ENCODE measurements at places on chromosomes 2 and 18.

GRCh38 chr2:188193230-188193629, 98.4 kb upstream of the GULP1 start:
- H3K36me3 ChIP-seq = no peaks in the 10 kb centered on the region
- DNase-seq = no peak
- H3K27ac ChIP-seq = no peak overlapping the region
- H3K27me3 ChIP-seq = peaks cover 2% of the 10 kb centered on the region
- H3K4me3 ChIP-seq = no peak overlapping the region
- no peaks in the 10 kb centered on the region for H3K4me1 ChIP-seq

DNA sequence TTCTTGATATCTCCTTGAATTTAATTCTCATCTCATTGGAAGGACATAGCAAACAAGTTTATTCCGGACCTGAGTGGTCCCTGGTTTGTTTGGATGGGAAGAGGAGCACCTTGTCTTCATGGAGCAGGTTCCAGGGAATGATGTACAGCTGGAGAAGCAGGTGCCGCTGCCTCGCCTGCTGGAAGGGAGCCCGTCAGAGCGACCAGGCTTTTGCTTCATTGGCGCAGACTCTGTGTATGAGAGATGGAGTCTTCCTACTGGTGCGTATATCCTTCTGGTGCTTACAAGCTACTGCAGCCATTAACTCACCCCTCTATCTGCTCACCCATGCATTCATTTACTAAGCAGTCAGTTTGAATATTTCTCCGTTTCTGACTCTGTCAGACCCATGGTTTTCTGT, 11.6 kb upstream of the ALLC start:
- DNase-seq = no peak
- peaks cover 10% of the 10 kb centered on the region for H3K4me1 ChIP-seq
- H3K4me3 ChIP-seq = no peak overlapping the region
- peaks cover 23% of the 10 kb centered on the region for H3K27me3 ChIP-seq
- no peak overlapping the region for H3K27ac ChIP-seq

DNA sequence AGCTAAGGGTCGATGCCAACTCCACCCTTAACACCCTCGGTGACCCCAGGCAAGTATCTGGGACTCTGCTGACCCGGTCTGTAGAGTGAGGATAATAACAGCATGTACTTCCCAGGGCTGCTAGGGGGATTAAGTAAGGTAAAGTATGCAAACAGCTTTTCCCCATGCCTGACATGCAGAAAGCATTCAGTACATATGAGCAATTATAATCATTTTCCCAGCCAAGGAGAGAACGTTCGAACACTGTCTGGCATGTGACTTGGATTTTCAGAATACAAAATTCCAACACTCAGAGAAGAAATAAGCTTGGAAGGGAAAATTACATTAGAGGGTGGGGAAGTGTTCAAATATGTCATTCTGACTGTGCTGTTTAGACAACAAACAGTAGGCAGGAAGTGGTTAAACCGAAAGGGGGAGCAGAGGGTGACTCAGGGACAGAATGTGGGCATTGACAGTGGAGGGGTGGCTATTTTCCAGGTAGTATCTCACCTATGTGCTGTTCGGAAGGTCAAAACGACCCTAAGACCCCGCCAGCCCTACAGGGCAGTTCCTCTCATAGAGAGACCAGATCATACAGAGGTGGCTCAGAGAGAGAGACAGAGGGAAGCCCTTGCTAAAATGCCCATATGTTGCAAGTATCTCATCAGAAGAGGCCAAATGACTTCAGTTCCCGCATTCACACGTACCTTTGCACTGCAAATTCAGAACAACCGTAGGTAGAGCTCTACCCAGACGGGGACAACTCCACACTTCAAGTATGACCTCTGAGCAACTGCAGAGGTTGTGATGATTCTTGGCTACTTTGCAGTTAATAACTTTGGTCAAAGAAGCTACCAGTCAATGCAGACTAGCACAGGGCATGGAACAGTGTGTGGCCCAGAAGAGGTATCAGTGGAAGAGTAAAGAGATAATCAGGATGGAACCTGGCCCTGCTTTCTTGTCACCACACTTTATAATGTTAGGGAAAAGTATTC, 14.8 kb downstream of the ASPRV1 start:
- no peak overlapping the region for H3K27ac ChIP-seq
- DNase-seq = no peak
- H3K36me3 ChIP-seq = peaks cover 4% of the 10 kb centered on the region
- H3K27me3 ChIP-seq = peaks cover 5% of the 10 kb centered on the region

DNA sequence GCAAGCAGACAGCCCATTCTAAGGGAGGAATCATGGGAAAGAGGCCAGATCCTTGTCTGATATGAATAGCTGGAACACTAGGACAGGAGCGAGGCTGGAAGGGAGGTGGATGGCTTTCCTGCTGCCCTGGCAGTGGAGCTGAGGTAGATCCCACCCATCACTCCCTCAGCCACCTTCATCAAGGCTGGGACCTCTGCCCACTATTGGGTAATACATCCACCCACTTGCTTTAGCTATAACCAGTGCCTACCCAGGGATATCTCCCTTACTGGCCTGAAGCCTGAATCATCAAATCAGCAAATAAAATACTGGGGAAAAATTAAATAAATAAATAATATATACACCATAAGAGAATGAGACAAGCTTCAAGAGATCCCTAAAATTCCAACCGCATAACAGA, 183.2 kb upstream of the KYNU start:
- no peak for DNase-seq
- H3K27ac ChIP-seq = no peak overlapping the region
- H3K4me1 ChIP-seq = peaks cover 18% of the 10 kb centered on the region
- H3K36me3 ChIP-seq = no peaks in the 10 kb centered on the region
- H3K27me3 ChIP-seq = no peaks in the 10 kb centered on the region
- no peak overlapping the region for H3K4me3 ChIP-seq

GRCh38 chr2:234555616-234556249, 58.9 kb upstream of the ARL4C start:
- H3K27me3 ChIP-seq = peaks cover 11% of the 10 kb centered on the region
- DNase-seq = no peak
- H3K36me3 ChIP-seq = peaks cover 7% of the 10 kb centered on the region
- no peaks in the 10 kb centered on the region for H3K4me1 ChIP-seq
- H3K27ac ChIP-seq = no peak overlapping the region
- H3K4me3 ChIP-seq = no peak overlapping the region

- H3K4me3 ChIP-seq = no peak overlapping the region
- H3K27ac ChIP-seq = peak overlapping the region; percentile 79
- peaks cover 3% of the 10 kb centered on the region for H3K27me3 ChIP-seq
- peaks cover 31% of the 10 kb centered on the region for H3K36me3 ChIP-seq
- no peak for DNase-seq
These were observed 31.6 kb upstream of the SNORC start for GRCh38 chr2:232838406-232838874.

DNA sequence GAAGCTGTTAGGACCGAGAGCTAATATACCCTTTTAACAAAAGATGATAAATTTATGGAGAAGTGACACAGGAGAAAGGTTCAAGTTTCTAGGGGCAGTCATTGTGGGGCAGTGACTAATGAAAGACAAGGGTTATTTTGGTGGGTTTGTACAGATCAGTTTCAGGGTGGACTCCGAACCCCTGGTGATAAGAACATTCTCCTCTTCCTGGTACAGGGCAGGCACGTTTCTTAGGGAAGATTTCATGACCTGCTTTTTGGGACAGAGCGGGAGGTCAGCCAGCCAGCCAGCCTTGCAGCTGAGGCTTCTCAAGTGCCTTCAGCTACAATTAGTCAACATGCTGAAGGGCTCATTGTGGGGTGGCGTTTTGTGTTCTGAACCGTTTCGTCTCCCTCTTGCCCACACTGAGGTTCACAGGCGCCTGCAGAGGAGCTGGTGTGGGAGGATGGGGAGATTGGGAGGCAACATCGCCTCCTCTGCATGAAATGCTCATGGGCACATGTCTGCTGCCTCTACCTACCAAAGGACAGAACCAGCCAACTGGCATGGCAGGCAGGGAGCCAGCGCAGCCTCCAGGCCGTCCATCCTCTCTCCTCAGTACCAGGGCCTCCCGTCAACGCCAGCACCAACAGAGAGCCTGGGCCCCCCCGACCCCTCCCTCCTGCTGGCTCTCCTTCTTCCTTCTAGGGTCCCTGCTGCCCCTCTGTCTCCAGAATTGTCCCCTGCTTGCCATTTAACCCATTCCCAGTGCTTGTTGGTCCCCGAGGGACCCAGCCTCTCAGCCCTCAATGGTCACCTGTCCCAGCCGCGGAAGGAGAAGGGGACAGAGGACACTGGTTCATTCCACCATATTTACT, 9.6 kb downstream of the CHMP1B start:
- H3K27me3 ChIP-seq = peaks cover 3% of the 10 kb centered on the region
- peaks cover 12% of the 10 kb centered on the region for H3K36me3 ChIP-seq
- H3K4me3 ChIP-seq = no peak overlapping the region
- DNase-seq = no peak
- H3K27ac ChIP-seq = peak overlapping the region; percentile 67

DNA sequence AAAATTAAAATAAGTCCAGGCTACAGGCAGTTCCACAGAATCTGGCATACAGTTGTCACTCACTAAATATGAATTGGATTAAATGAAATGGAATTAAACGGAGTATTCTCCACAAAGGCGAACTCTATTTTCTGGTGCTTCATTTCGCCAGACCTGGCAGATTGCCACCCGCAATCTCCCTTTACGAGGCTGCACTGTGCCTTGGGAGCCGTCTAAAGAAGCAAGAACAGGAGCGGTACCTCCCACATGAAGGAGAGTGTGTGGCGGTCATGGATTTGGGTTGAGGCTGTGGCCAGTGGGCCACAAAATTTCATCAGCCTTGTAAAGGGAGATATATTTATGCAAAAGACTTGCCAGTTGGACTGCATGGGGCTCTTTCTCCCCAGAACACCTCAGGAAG, 151.0 kb downstream of the OSR1 start:
- H3K27me3 ChIP-seq = peaks cover 1% of the 10 kb centered on the region
- H3K27ac ChIP-seq = no peak overlapping the region
- H3K4me1 ChIP-seq = peaks cover 12% of the 10 kb centered on the region
- DNase-seq = no peak
- no peaks in the 10 kb centered on the region for H3K36me3 ChIP-seq

- H3K36me3 ChIP-seq = no peaks in the 10 kb centered on the region
- no peaks in the 10 kb centered on the region for H3K4me1 ChIP-seq
- DNase-seq = no peak
- H3K27ac ChIP-seq = no peak overlapping the region
These were observed 34.0 kb downstream of the TMEM37 start for GRCh38 chr2:119465687-119466086.

GRCh38 chr2:178478130-178478438, 316 bp downstream of the FKBP7 start:
- DNase-seq = peak; percentile 5
- H3K4me3 ChIP-seq = peak overlapping the region; percentile 94
- peaks cover 5% of the 10 kb centered on the region for H3K27me3 ChIP-seq
- H3K36me3 ChIP-seq = no peaks in the 10 kb centered on the region
- H3K4me1 ChIP-seq = peaks cover 14% of the 10 kb centered on the region

DNA sequence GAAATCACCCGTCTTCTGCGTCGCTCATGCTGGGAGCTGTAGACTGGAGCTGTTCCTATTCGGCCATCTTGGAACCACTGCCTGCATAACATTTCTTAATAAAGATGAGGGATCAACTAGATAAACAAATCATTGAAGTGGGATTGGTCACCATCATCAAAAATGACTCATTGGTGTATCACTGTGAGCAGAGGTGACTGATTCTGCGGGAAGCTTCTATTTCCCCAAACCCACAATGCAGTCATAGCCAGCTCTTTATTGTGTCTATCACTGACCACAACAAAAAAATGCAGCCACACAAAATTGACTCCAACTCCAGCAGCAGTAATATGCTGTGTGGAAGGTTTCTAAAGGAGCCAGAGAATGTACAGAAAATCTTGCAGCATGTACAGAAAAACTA, 630.7 kb upstream of the HS6ST1 start:
- no peaks in the 10 kb centered on the region for H3K36me3 ChIP-seq
- H3K27ac ChIP-seq = no peak overlapping the region
- no peaks in the 10 kb centered on the region for H3K4me1 ChIP-seq
- H3K27me3 ChIP-seq = peaks cover 5% of the 10 kb centered on the region
- no peak for DNase-seq
- no peak overlapping the region for H3K4me3 ChIP-seq

DNA sequence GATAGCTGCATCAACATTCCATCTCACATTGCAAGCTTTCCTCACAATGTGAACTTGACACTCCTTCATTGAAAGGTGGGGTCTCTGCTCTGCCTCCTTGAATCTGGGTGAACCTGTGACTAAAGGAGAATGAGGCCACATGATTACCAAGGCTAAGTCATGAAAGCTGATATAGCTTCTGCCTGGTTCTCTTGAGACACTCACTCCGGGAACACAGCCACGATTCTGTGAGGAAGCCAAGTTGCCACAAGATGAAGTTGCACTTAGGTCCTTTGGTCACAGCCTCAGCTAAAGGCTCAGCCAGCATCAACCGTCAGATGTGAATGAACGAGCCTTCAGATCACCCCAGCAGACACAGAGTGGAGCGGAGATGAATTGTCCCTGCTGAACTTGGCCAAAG, 94.7 kb upstream of the FAM136A start:
- H3K27me3 ChIP-seq = peaks cover 2% of the 10 kb centered on the region
- H3K4me1 ChIP-seq = peaks cover 27% of the 10 kb centered on the region
- H3K36me3 ChIP-seq = peaks cover 7% of the 10 kb centered on the region
- no peak for DNase-seq
- no peak overlapping the region for H3K4me3 ChIP-seq

- no peak overlapping the region for H3K4me3 ChIP-seq
- no peaks in the 10 kb centered on the region for H3K4me1 ChIP-seq
- H3K27ac ChIP-seq = no peak overlapping the region
- no peaks in the 10 kb centered on the region for H3K27me3 ChIP-seq
- DNase-seq = no peak
These were observed 71.1 kb upstream of the SH3BP4 start for GRCh38 chr2:234880551-234881211.

DNA sequence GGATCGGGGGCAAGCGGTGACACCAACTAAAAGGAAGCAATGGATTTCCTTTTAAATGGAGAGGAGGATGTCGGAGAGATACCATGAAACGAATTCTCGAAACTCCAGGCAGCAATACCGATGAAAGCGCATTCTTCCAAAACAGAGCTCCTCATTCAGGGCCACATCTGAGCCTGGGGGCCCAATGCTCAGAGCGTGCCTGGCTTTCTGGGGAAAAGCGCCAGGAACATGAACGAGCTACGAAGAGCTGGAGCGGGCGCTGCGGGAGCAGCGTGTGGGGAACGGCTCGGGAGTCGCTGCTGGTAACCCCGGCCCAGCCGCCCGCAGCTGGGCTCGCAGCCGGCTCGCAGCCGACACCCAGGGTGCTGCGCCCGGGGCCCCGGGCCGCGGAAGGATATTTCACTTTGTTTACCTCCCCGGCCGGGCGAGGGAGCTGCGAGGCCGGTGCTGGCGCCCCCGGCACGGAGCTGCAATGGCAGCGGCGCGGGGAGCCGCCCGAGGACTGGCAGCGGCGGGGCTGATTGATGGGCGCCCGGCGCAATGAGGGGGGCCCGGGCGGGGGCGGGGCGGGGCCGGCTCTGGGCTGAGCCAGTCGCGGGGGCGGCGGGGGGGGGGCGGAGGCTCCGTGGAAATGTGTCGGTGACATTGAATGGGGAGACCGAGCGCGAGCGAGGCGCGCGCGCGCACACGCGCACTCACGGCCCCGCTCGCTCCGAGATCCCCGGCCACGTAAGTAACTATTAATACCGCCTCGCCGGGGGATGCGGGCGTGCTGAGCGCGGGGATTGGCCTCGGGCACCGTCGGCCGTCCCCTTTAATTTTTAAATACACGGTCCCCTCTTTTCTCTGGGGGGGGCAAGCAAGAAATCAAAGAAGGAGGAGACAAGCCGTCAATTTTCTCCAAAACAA, at the start of gene TRIB2:
TSS of gene TRIB2 (plus strand) at position 655 of the 909 bp plus-strand sequence. CDS start 1,372 bp downstream, outside the sequence.
- peak; percentile 81 for DNase-seq
- H3K4me1 ChIP-seq = peaks cover 24% of the 10 kb centered on the region
- H3K36me3 ChIP-seq = no peaks in the 10 kb centered on the region
- peak within 1 kb of the TSS; percentile 95 for H3K4me3 ChIP-seq
- peaks cover 17% of the 10 kb centered on the region for H3K27me3 ChIP-seq

GRCh38 chr2:15359716-15360531, 201.2 kb downstream of the NBAS start:
- no peak overlapping the region for H3K4me3 ChIP-seq
- DNase-seq = no peak
- H3K27ac ChIP-seq = no peak overlapping the region
- peaks cover 29% of the 10 kb centered on the region for H3K36me3 ChIP-seq
- no peaks in the 10 kb centered on the region for H3K27me3 ChIP-seq
- H3K4me1 ChIP-seq = peaks cover 5% of the 10 kb centered on the region

Measured in endothelial cell (in vitro differentiated cells).